IMR-90 (cell line): ENCODE measurements at places on chromosomes 1 and 21. TPM values are rescaled to one million over a fixed set of nuclear protein-coding genes. Genes with fewer than 3 reads are reported as not detected.

DNA sequence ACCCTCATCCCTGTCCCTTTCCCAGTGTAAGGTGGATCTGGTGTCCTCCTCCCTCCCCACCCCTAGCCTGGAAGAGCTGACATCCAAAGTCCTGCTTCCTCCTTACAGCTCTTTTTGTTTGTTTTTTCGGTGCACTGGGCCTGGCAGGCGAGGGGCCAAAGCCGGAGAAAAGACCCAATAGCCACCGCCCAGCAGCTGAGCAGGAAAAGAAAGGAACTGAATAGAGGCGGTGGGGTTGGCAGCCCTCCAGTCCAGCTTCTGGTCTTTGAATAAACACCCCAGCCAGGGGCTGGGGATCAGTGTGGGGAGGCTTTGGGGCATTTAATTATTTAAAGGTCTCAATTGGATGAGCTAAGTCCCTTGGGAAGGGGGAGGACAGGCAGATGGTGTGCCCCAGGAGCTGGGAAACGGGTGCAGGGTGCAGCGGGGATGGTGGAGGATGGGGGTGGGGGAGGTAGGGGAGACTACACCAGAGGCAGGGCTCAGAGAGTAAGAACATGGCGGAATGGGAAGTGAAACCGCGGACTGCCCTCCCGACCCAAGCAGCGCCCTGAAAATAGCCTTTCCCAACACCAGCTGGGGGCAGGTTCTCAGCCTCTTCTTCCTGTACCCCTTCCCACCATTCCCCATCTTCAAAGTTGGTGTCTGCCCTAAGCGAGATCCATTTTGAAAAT is 20.2 kb downstream of the BTG2 start:
- no peak for DNase-seq

- DNase-seq: no peak
Measured at GRCh38 chr1:178407655-178408054, 89.1 kb downstream of the CLEC20A start.

- peak; percentile 85 for DNase-seq
Measured at GRCh38 chr1:59595774-59596173, 219.0 kb upstream of the HOOK1 start.

DNA sequence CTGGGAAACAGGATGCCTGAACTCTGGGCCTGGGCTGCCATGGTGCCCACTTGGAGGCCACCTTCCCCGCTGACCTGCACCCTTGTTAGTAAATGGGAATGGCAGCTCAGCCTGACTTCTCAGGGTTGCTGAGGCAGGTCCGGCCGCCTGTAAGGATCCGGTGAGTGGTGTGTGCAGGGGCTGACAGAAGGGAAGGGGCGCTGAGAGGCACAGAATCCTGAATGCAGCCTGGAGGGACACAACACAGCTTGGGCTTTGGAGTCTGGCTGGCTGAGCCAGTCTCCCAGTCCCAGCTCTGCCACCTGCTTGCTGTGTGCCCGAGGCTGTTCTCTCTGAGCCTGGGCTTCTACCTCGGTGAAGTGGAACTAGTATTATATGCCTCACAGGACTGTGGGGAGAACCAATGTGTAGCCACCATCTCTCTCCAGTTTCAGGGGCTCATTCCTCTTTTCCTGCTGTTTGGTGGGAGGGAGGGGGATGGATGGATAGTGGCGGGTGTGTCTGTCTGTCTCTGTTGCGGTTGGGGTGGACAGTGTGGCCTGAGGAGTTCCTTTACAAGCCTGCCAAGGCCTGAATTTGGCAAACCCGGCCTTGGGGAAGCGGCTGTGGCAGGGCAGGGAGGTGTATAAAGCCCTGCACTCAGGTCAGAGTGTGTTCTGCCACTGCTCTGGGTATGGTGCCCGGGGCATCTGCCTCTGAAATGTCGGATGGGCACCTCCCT is 18.0 kb downstream of the ADORA1 start:
- DNase-seq: no peak

Gene MYOG
- total RNA-seq: not detected in 2 replicates

Gene LRRN2
- total RNA-seq: not detected in 2 replicates

Gene OR2L2
- total RNA-seq: not detected in 2 replicates

DNA sequence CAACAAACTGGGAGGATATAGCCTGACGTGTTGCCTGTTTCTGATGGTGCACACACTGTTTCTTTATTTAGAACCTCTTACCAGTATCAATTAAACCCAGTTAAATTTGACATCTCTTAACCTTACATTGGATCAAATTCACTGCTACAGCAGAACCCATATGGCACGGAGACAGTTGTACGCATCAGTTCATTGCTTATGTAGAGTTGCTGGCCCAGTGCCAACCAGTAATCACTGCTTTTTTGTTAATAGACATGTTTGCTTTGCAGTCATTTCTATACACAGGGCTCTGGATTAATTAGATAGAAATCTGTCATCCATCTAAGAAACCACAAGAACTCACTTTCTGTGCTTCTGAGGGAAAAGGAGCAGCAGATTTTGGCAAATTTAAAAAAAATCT is 154.0 kb downstream of the RWDD3 start:
- DNase-seq: no peak

- DNase-seq: peak; percentile 19
Measured at GRCh38 chr1:42479621-42480020, 16.5 kb downstream of the CCDC30 start.

Gene SLAMF6
- not detected in 2 replicates for total RNA-seq

Gene PRMT6
- 15.4 and 17.2 TPM in 2 replicates for total RNA-seq

DNA sequence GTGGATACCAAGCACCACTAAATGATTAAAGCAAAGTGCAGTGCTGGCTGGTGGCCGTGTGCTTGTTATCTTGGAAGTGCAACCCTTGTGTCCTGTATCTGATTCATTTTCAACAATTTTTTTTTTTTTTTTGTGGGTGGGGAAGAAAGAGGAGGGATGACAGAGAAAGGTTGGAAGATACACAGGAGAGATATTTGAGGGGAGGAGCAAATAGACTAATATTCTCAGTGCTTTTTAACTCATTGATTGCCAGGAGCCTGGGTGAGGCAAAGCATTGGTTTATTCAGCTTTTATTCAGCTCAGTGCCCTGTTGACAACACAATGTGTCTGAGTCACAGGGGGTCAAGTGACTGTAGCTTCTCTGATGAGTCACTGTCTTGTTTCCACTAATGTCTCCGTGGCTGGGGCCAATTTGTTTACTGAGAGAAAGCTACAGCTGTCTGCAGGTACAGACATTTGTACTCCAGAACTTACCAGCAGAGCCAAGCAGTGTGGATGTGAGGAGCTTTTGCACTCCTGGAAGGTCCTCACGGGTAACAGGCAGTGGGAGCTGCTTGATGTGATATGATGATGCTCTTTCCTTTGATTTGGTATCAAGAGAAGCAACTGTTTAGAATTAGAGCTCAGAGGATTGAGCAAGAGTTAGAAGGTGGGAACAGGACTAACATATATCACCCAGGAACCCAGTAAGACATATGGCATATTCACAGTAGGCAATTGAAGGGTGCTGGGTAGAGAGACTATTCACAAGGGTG is 23.6 kb upstream of the DNM3 start:
- DNase-seq: peak; percentile 76

Gene SASS6
- 2.7 and 5.0 TPM in 2 replicates for total RNA-seq

Gene ERO1B
- 0.54 and 1.7 TPM in 2 replicates for total RNA-seq

DNA sequence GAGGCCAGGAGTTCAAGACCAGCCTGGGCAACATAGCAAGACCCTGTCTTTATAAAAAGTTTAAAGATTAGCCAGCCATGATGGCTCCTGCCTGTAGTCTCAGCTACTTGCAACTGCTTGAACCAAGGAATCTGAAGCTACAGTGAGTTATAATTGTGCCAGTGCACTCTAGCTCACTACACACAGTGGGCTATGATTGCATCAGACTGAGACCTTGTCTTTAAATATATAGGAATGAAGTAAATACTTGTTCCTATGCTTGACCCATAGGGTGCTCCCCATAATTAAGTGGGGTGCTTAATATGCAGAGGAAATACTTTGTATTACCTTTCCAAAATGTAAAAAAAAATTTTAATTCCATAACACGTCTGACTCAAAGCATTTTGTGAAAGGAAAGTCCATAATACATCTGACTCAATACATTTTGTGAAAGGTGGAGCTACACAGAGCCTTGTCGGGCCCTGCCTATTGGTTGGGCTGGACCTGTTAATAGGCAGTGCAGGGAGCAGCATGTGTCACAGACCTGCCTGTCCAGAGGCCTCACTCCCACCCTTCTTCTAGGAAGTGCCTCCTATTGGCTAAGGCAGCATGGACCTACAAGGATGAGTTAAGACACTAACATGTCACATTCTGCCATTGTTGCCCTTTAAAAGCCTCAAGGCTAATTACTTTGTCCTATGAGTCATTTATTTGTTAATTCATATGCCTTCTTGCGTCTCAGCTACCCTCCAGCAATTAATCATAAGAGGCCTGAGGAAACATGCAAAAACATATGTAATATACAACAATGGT is 33.6 kb downstream of the CD58 start:
- peak; percentile 58 for DNase-seq

Gene RNU1-2
- under 0.01 TPM in 2 replicates for total RNA-seq

DNA sequence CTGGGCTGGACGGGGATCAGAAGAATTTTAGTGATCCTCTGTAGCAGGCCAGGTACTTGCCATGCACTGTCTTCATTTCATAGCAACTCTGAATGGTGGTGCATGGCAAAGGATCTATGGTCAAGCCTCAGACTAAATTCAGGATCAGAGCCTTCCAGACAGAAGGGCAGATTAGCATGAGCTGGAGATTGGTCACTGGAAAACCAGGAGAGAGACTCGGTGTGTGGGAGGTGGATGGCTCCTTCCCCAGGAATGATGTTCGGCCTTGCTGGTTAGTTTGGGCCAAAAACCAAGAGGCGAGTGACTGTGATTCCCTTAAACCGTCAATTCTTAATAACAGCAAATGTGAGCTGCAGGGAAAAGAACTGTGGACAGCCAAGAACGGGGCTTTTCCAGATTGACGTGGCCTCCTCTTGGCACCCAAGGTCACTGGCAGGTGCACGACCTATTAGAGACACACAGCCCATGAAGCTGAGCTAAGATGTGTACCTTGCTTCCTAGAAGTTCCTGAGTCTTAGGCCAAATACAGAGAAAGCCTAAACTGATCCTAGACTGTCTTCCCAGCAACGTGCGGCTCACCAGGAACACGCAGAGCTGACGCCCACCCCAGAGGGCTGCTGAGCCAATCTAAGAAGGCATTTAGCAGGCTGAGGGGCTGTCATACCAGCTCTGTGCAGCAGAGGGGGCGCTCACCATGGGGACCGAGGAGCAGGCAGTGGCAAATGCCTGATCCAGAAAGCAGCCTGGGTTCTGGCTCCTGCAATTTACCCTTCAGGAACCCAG is 18.5 kb downstream of the ALDH4A1 start:
- DNase-seq: peak; percentile 66
